ENCODE measurements at places on chromosomes 1 and 21. TPM values are rescaled to one million over a fixed set of nuclear protein-coding genes. Genes with fewer than 3 reads are reported as not detected.

Gene ZBTB8A
- polyA plus RNA-seq = 2.7 TPM

DNA sequence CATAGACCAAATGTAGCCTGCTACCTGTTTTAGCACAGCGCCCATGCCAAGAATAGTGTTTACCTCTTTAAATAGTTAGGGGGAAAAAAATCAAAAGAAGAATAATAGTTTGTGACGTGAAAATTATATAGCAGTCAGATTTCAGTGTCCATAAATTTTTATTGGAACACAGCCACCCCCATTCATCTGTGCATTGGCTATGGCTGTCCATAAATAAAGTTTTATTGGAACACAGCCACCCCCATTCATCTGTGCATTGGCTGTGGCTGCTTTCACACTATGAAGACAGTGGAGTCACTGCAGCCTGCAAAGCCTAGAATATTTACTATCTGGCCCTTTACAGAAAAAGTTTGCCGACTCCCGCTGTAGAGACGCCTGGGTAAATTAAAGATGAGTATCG is 20.9 kb downstream of the EPHX1 start:
- DNase-seq = no peak

Gene FAM72A
- 18.7 TPM for polyA plus RNA-seq

GRCh38 chr21:40668555-40669275 is 178.2 kb downstream of the DSCAM start:
- DNase-seq = no peak

GRCh38 chr1:183986941-183987340 is 50.6 kb downstream of the COLGALT2 start:
- DNase-seq = no peak

- no peak for DNase-seq
These were observed 6.2 kb upstream of the BTG2 start for GRCh38 chr1:203299169-203299568.

Gene CD84
- polyA plus RNA-seq = not detected

DNA sequence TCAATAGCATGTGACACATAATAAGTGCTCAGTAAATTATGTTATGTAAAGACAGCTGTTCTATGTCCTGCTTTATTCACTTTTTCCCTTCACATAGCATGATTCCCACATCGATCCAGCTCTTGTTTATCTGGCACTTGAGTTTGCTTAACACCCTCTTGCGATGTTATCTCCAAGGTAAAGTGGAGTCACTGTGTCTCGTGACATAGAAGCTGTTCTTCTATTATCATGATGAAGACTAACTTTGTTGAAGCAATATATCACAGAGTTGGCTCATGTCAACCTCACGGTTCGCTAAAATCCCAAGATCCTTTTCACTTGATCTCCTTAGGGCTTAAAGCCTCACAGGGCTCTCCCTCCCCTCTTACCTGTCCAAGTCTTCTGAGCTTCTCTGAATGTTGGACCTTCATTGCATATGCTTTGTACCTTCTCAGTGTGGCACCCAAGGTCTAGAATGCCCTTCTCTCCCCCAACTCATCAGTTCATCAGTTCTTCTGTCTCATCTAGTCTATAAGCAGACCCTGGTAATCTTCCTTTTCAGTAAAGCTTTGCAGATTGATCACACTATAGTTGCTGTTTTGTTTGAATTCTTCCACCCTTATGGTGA is 38.0 kb downstream of the PLXNA2 start:
- no peak for DNase-seq

- DNase-seq = no peak
These were observed 552.1 kb downstream of the LMO4 start for GRCh38 chr1:87880764-87881163.

Gene OR2L3
- polyA plus RNA-seq = not detected

GRCh38 chr21:44478124-44478800 is 23.0 kb downstream of the LRRC3 start:
- DNase-seq = no peak

GRCh38 chr1:174883409-174883808 is 116.3 kb upstream of the CACYBP start:
- peak; percentile 23 for DNase-seq

- no peak for DNase-seq
These were observed 22.1 kb upstream of the SH3D21 start for GRCh38 chr1:36284061-36284460.

Gene RRP15
- 16.1 TPM for polyA plus RNA-seq

DNA sequence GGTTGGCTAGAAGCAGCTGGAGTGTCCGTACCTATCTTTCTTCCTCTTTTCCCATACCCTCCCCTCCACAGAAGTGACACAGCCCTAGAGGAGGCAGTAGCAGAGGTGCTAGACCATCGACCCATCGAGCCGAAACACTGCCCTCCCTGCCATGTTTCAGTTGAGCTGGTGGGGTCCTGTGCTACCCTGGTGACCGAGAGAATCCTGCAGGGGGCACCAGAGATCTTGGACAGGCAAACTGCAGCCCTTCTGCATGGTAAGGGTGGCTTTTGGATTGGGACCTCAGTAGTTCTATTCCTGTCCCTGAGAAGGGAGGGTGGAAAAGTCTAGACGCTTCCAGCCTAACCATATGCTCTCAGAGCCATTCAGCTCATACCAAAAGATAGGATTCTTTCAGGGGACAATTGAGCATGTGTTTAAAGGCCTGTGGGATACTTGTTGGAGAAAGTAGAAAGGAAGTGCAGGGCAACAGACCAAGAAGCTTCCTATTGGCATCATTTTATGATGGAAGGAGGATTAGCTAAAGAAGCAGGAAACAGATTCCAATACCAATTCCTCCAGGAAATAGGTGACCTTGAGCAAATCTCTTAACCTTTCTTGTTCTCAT is 11.7 kb upstream of the BNIPL start:
- DNase-seq = peak; percentile 84

DNA sequence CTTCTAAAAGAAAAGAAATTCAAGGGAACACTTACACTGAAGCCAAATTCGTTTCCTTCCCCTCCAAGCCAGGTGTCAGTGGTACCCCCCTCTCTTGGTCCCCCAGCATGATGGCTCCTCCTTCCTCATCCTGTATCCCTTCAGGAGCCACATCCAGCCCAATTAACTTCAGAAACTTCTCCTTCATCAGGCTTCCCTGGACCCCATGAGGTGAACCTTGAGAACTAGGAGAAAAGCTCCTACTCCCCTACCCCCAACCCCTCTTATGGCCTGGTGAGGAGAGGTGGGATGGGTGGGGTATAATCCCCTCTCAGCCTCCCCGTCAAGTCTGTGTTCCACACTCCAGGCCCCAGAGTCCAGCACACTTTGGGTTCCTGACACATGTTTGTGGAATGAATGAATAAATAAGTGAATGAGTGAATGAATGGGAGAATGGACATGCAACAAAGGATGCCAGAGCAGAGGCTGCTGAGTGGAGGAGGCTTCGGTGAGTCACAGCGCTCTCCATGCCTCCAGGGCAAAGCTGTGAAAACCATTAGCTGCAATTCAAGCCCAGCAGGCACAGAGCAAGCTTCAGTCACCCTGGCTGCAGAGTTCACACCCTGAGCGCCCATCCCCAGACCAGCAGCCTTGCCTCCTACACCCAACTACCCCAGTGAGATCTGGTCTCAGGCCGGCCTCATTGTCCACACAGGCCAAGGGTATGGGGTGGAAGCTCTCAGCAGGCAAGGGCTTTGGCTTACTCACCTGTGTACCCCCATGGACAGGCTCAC is 43.8 kb downstream of the BATF3 start:
- no peak for DNase-seq

DNA sequence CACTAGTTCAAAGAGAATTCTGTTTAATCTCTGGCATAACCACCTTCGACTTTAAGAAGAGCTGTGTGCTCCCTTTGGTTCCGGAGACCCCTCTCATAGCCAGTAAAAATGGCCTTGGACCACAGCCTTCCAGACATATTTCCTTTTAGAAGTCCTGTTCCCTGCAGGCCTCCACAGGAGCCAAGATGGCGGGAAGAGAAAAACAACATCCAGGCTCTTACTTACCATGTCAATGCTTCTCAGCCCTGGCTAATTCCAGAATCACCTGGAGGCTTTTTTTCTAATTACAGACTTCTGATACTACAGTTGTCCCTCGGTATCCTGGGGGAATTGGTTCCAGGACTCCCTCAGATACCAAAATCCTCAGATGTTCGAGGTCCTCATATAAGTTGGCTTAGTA is 362.5 kb downstream of the PBX1 start:
- DNase-seq = no peak

Data from A549 (cell line).